Left kidney (tissue), 8 donors: ENCODE measurements at places on chromosomes 16 and 17. TPM values are rescaled to one million over a fixed set of nuclear protein-coding genes. Genes with fewer than 3 reads are reported as not detected.
A peak's percentile ranks its signal among the peaks of the same experiment; 100 is the strongest.

DNA sequence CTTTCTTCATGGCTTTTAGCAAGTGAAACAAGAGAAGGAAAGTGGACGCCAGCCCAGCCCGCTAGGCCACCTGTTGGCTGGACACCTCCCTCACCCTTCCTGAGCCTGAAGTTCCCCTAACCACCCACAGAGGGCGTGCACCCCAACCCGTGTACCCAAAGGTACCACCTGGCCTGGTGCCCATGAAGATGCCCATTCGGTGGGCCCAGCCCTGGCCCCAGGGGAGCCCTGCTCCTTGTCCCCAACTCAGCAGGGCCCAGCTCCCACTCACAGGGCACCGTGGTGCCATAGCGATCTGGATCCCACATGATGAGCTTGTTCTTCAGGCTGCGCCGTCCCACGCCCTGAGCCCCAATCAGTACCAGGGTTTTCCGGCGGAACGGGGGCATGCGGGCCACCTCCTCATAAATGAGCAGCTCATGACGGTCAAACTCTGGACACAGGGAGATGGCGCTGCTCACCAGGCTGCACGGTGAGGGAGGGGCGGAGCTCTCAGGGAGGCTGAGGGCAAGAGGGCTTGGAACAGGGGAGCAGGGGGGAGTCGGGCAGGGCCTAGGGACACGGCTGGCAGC, 26.8 kb downstream of the MPP2 start:
- peak; percentile 68 for DNase-seq

Gene HDAC5
- polyA plus RNA-seq = 44.7 TPM

DNA sequence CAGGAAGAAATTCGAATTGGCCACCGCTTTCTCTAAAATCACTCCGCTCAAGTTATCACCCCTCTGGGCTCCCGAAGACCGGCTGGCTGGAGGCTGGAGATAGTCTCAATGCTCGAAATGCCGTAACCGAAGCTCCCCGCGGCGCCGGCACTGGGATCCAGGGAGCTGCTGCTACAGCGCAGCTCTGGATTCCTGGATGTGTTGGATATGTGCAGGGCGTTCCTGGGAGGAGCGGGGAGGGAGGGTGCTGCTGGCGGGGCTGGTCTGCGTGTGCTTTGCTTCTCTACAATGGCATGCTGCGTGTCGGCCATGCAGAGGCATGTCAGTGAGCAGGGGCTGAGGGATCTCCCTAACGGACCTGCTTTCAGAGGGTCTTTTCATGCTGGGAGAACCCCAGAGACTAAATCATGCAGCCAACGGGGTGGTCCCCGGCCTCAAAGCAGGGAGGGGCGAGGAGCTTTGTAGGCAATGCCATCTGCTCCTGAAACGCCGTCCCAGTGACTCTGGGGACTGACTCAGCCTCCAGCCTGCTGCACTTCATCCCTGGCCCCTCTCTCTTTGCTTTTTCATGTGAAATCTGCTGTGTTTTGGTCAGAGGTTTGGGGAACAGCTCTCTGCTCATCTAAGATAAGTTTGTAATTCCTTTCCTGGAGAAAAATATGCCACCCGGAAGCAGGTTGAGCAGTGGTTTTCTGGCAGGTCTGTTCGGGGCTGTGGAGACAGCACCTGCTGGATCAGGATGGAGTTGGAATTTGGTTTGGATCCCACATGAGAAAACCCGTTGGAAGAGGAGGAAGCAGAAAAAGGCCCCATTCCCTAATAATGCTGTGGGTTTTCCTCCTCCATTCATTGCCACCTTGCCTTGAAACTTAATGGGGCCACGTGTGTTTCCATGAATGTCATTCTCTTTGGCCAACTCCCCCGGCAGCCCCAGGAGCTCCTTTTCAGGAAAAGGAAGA, 311.4 kb downstream of the SEC14L1 start:
- no peak for DNase-seq

Gene KRTAP2-3
- polyA plus RNA-seq = not detected

Gene CLDN6
- 29.6 TPM for polyA plus RNA-seq

Gene KRT31
- not detected for polyA plus RNA-seq

Gene RND2
- polyA plus RNA-seq = 3.5 TPM

GRCh38 chr17:18182978-18183333, 672 bp upstream of the ALKBH5 start:
- no peak for DNase-seq

Gene VPS4A
- 52.9 TPM for polyA plus RNA-seq

DNA sequence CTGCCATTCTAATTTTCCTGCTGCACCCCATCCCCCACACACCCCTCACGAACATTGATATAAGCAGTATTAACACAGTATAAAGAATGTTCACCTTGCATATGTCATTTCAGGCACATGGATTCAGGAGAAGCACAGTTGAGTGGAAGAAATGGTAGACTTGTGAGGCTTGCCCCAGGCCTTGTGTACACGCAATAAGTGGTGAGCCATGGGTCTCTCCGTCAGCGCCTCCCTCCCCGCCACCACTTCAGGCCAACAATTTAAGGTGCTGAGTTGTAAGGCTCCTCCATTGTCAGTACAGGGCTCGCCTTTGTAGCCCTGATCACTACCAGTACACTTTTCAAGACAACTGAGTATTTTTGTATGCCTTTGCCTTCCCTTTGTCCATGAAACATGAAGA, 12.2 kb upstream of the CLEC18C start:
- DNase-seq = no peak

- no peak for DNase-seq
Measured at GRCh38 chr16:23113185-23113584, 36.1 kb downstream of the USP31 start.

- no peak for DNase-seq
Measured at GRCh38 chr16:21946889-21947635, 6.1 kb upstream of the UQCRC2 start.

- DNase-seq = no peak
Measured at GRCh38 chr16:4685292-4685691, 8.1 kb upstream of the NUDT16L1 start.

- DNase-seq = no peak
Measured at GRCh38 chr17:46925185-46925868, 2.4 kb downstream of the GOSR2 start.

GRCh38 chr16:56013962-56014552, 138.9 kb upstream of the CES5A start:
- DNase-seq = peak; percentile 85

DNA sequence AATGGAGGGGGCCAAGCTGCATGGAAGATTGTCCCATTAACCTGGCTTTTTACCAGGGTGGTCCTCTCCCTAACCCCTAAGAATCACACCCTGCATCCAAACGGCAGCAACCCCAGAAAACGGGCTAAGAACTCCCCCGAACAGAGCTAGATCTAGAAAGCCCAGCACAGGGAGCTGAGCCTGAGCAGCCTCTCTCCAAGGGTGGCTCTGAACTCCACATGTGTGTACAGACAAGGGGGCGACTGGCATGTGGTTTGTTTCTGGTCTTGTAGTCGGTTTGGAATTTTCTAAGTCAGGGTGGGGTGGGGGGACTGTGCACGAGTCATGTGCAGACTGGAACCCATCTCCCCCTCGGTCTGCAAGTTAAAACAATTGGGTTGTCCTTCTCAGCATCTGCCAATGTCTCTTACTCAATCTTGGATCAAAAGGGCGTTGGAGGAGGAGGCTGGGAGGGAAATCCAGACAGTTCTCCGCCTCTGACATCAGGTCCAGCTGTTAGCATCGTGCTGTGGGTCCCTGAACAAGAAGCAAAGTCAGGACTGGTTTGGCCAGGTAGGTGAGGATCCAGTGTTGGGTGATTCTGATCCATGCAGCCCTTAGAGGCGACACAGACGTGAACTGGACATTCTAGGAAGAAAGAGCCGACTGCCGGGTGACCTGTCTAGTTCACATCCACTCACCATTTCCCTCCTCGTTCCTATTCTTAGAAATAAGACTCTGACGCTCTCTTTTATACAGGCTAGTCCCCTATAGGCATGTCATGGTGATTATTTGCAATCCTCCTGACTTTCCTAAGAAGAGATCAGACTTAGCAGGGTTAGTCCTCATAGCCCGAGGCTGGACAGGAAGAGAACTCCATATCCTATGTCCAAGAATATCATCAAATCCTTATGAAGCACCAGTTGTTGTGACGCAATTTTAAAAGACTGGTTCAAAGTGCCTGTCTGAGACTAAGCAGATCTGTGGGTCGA, 381.8 kb downstream of the SOX9 start:
- DNase-seq = no peak

DNA sequence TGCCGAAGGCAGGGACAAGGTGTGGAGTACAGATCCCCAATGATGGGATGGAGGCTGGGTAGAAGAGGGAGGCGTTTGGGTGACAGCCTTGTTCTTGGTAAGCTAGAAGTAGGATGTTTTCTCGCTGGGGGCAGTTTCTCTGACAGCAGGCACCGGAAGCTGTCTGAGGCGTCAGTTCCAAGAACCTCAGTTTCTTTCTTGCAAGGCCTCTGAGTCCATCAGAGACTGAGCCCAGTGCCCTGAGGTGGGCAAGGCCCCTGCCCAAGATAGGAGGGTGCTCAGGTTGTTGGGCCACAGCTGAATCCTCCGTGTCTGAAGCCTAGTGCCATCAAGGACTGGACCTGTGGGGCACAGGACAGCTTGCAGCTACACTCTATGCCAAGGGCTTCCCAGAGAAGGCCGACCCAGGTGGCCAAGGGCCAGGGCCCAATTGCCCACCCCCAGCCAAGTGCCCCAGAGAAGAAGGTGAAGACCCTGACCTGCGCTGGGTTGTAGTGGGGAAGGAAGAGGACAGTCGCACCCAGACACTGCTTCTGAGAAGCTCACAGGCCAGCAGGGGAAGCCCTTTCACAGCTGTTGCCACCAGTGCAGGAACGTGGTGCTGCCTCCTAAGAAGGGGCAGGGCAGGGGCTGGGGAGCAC, 13.1 kb downstream of the CYB5D2 start:
- DNase-seq = no peak

DNA sequence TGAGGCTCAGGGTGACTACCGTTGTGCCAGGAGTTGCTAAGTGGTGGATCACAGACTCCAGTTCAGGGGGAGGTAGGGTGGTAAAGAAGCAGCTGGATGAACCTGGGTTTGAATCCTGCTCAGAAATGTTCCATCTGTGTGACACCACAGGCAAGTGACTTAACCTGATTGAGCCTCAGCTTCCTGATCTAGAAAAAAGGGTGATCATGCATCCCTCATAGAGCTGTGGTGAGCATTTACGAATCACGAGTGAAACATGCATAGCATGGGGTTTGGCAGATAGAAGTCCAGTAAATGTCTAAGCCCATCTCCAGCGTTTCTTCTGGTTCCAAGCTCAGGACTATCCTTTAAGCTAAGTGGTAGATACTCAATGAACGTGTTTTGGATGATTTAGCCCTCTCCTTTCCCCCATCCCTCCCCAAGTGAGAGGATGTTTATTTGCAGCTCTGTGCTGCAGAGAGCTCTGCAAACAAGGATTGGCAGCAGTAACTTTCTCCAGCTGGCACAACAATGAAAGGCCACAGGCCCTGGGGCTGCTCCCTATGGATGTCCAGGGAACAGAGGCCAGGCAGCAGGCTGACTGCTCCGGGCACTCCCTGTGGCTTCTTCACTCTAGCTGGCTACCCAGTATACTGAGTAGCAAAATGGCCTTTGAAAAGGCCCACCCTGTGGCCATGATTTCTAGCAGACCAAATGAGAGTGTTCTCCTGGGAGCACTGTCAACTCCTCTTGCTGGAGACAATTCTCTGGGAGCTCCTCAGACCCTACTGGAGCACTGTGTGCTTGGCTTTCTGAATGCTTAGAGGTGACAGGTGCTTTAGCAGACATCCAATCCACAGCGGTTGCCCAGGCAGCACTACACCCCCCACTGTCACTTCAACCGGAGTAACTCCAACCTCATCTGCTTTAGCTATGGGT, 21.3 kb downstream of the CA4 start:
- DNase-seq = no peak
